ENCODE measurements at places on chromosomes 7 and 10.

- peak; percentile 75 for DNase-seq
Observed at GRCh38 chr10:24694086-24694485, 29.6 kb downstream of the ARHGAP21 start.

- DNase-seq = no peak
Observed at GRCh38 chr10:10332786-10333185, 684.9 kb upstream of the CELF2 start.

- peak; percentile 39 for DNase-seq
Observed at GRCh38 chr7:7766671-7767070, 48.3 kb upstream of the RPA3 start.

DNA sequence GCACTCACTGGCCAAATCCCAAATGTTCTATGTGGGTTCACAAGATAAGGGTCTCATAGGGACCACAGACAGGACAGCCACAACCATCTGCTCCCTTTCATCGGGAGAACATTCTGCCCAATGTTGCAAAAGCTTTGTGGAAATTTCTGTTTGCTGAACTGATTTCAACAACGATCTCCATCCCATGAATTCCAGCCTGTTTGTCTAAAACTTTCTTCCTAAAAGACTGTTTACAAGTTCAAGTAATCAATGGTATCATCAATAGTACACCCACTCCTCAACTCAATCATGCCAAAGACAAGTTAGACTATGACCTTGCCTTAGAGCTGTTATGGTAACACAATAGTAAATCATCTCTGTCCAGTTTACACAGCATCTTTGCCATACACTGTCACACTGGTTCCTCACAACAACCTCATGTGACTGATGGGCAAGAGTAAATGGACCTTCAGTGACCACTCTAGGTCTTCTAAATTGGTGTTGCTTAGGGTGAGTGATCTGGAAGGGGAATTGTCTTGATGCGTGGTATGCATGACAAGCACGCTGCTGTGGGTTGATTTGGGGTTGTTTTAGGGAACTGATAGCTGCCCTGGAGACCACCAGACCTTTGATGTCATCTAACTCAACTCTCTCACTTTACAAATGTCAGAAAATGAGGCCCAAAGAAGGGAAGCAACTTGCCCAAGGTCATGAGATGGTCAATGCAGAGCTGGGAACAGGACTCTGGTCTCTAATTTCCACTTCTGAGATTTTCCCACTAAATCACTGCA, 95.1 kb downstream of the PPP1R3C start:
- no peak for DNase-seq

- no peak for DNase-seq
Observed at GRCh38 chr7:154373956-154374355, 321.8 kb downstream of the DPP6 start.

GRCh38 chr7:123645516-123645915, 10.2 kb upstream of the LMOD2 start:
- DNase-seq = no peak

DNA sequence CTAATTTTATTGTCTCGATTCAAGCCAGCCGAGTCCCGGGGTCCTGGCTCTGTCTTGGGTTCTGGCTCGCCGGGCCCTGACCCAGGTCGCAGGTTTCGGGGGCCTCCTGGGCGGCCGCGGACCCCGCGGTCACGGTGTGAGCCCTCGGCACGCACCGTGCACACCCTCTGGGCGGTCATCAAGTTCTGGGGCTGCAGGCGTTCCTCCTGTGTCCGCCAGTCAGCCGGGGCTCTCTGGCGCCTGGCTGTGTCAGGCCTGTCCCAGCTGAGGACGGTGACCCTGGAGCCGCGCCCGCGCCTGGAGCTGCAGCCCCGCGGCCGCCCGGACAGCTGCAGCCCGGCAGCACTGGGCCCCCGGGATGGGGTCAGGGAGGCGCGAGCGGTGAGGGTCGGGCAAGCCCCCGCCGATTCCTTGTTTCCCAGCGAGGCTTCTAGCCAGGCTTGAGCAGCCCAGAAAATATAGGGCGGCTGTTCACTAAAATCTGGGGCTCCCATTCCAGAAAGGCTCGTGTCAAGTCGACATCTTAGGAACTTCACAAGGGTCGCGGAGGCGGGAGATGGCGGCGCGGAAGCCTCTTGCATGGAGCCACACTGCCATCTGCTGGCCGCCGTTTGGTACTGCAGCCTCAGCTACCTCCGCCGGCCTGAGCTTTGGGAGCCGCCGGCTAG, 4.2 kb upstream of the HOXA7 start:
- DNase-seq = peak; percentile 63

GRCh38 chr7:101558742-101559325, 70.3 kb downstream of the MYL10 start:
- DNase-seq = no peak

GRCh38 chr7:67484244-67484751, 487.7 kb downstream of the TYW1 start:
- peak; percentile 48 for DNase-seq
